ENCODE measurements at places on chromosomes 6 and 20. TPM values are rescaled to one million over a fixed set of nuclear protein-coding genes. Genes with fewer than 3 reads are reported as not detected.

The SNAP91 gene
- not detected for total RNA-seq

The OPN5 gene
- not detected for total RNA-seq

The ARFGEF3 gene
- total RNA-seq, result not detected

The MOG gene
- not detected for total RNA-seq

The EPPIN gene
- total RNA-seq, result not detected

The VWA7 gene
- 1.2 TPM for total RNA-seq

The EFHC1 gene
- 5.1 TPM for total RNA-seq

The DNAH8 gene
- total RNA-seq, result not detected

The COL10A1 gene
- not detected for total RNA-seq

The MAFB gene
- 0.44 TPM for total RNA-seq

The SPTLC3 gene
- 0.30 TPM for total RNA-seq

The GRM1 gene
- not detected for total RNA-seq

The IYD gene
- total RNA-seq, result not detected

The RANBP9 gene
- 81.9 TPM for total RNA-seq

The BNIP5 gene
- not detected for total RNA-seq

The COL19A1 gene
- total RNA-seq, result 0.16 TPM

The TAGAP gene
- 136 TPM for total RNA-seq

The KIF25 gene
- not detected for total RNA-seq

The ZC2HC1B gene
- total RNA-seq, result not detected

The LTB gene
- total RNA-seq, result 204 TPM

The IL17A gene
- total RNA-seq, result not detected

The EEF1A2 gene
- total RNA-seq, result 0.42 TPM

The FERMT1 gene
- total RNA-seq, result not detected

The NEURL2 gene
- 1.7 TPM for total RNA-seq

The ADAM33 gene
- total RNA-seq, result not detected

The RAD21L1 gene
- not detected for total RNA-seq

The DEFB132 gene
- not detected for total RNA-seq

The PDE7B gene
- 0.22 TPM for total RNA-seq

The HUS1B gene
- 2.8 TPM for total RNA-seq

The BFSP1 gene
- total RNA-seq, result 0.14 TPM

The ANGPT4 gene
- not detected for total RNA-seq

The POM121L2 gene
- not detected for total RNA-seq

The PHACTR3 gene
- total RNA-seq, result not detected

The RSPH3 gene
- total RNA-seq, result 0.52 TPM

The KCNB1 gene
- 0.39 TPM for total RNA-seq

The HTR1E gene
- not detected for total RNA-seq

The MTCH1 gene
- 269 TPM for total RNA-seq

The PNPLA1 gene
- not detected for total RNA-seq

The KHDC1L gene
- total RNA-seq, result not detected
